ENCODE measurements at places on chromosomes 5 and 9.

DNA sequence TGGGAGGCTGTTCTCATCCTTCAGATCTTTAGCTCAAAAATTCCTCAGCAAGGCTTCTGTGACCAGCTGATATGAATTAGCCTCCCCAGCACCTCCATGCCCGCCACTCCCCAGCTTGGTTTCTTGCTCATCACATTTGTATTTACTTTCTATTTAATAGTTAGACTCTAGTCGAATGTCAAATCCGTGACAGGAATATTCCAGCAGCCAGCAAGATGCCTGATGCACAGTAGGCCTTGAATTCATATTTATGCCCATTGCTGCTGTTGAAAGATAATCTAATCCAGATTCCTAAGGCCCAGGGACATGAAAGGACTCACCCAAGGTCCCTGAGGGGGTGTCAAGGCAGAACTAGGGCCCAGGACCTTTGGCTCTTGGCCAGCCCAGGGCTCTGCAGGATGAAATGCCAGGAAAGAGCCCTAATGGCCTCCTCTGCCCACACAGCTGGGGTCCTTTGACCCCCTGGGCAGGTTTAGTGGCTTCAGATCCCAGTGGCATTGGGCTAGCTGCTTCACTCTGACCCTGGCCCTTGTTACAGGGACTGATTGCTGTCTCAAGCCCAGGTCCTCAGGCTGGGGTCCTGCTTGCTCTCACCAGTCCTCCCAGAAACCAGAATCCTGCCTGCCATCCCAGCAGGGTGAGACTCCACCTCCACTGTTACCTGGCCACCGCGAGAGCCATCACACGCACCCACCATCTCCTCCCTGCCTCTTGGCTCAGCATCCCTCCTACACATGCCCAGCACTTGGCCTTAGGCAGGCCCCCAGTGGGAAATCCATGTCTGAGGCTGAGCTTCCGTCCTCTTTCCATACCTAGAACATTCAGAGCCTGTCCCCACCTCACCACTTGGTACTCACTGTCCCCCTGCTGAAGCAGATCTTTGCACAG is 7.3 kb downstream of the CSF1R start:
- DNase-seq, result no peak

DNA sequence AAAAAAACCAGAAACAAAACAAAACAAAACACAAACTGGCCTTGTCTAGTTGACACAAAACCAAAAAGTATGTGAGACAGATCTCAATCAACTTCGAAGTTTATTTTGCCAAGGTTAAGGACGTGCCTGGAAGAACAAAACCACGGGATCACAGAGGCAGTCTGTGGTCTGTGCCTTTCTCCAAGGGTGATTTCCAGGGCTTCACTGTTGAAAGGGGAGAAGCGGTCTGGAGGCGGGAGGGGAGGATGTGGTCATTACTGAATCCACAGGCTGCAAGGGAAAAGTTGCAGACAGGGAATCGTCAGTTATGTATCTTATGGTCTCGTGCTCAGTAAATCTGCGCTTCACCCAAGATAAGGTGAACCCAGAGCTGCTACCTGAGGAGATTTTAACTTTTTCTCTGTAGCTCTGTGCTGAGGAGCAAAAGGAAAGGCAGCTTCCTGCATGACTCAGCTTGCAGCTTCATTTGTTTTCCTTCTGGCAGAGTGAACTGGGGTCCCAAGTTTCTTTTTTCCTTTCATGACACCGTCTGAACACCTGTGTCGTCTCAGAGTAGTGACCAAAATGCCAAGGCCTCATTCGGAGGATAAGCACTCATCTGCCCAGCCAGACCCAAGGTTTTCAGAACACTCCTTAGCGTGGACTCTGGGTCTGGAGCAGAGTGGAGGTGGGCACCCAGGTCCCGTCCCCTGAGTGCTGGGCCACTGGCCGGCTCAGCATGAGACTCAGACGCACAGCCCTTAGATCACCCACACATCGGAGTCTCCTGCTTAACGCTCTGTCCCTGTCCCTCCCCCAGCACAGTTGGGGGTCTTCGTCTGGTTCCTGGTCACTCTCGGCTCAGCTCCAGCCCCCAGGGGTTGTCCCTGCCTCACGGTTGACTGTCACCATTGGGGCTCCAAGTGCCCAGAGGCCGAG is 25.9 kb downstream of the ROPN1L start:
- no peak for DNase-seq

DNA sequence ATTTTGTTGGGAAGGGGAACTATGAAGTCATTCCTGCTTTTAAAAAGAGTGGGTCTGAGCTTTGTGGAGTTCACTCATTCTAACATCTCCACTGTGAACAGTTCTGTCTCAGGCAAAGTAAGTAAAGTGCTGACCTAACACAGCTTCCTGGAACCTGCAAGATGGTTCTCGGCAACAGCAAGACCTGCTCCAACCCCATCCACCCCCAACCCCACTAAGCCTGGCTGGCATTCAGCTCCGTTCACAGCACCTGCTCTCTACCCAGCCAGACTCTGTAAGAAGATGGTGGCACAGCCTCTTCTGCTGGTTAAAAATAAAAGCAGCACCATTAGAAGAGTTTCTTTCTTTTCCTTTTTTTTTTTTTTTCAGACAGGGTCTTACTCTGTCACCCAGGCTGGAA is 42.0 kb downstream of the EPB41L4B start:
- no peak for DNase-seq

DNA sequence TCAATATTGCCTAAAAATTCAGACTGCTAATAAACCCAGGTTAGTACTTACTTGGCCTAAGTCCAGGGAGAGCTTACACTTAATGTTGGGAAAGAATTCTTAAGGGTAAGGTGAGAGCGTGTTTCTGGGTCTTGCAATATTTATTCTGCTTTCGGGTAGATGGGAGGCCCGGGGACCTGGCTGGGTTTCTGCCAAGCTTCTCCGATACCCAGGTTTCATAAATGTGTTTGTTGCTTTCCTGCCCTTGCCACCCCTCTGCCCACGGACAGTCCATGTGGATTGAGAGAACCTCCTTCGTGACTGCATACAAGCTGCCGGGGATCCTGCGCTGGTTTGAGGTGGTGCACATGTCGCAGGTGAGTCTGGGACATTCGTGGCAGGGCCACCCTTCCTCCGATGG is 48.4 kb upstream of the FOXI1 start:
- DNase-seq, result no peak

DNA sequence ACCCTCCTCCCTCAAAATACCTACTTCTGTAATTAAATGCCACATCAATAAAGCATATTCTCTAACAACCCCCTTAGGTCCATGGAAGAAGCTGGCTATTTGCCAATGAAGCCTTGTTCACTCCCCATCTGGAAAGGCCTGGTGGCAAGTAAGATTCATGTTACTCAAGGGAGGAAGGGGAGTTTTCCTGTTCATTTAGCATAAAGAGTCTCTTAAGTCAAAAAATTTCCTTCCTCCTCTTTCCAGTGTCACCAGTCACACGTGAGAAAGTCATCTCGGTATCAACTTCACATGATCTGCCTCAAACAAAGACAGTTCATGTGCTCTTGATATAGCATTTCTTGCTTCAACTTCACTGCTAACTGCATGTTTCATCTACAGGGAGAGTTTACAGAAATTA is 32.7 kb upstream of the RIC1 start:
- DNase-seq, result no peak

- no peak for DNase-seq
These were observed 57.0 kb downstream of the DUSP1 start for GRCh38 chr5:172713809-172714490.

- DNase-seq, result no peak
These were observed 35.2 kb upstream of the PSD2 start for GRCh38 chr5:139760066-139761056.

GRCh38 chr9:85511746-85512145 is 230.0 kb downstream of the AGTPBP1 start:
- DNase-seq, result no peak

All from stimulated activated CD8-positive, alpha-beta memory T cell treated with anti-CD3 and anti-CD28 coated beads, Interleukin-7, amount 100 ng/mL, for 24 hours (primary cell).